ENCODE measurements at places on chromosomes 11 and 22. TPM values are rescaled to one million over a fixed set of nuclear protein-coding genes. Genes with fewer than 3 reads are reported as not detected.

FAT3 gene
- total RNA-seq = not detected

SHISAL1 gene
- not detected for total RNA-seq

CAT gene
- 19.0 TPM for total RNA-seq

GLYATL1 gene
- not detected for total RNA-seq

MMP27 gene
- not detected for total RNA-seq

WNT7B gene
- total RNA-seq = not detected

BTG4 gene
- not detected for total RNA-seq

DEUP1 gene
- total RNA-seq = not detected

USP2 gene
- 0.35 TPM for total RNA-seq

DNA sequence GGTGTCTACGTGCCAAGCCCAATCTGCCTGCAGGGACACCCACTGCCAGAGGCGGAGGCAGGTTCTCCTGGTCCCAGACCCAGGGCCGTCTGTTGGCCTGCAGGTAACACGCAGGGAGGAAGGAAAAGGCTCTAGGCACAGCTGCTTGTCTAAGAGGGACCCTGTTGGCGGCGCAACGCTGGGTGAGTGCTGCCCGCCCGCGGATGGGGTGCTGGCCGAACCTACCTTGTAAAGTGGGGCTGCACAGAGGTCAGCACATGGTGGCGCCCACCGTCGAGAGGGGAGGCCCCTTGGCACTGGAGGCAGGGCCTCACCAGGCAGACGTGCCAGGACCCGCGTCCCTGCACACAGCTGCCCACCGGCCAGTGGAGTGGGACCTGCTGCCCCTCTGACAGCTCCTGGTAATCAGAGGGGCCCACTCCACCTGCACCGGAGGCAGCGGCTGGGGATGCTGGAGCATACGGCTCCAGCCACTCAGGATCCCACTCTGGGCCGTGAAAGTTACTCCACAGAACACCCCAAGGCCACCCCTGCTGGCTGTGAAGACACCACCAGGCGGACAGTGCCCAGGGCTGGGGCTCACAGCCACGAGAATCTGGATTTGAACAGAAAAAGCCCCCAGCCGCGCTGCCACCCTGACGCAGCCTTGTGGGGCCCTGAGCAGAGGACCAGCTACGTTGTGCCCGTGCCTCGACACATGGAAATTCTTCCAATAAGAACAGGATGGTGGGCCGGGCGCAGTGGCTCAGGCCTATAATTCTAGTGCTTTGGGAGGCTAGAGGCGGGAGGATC, 24.0 kb downstream of the TBX1 start:
- H3K4me1 ChIP-seq = peaks cover 1% of the 10 kb centered on the region
- no peak overlapping the region for H3K27ac ChIP-seq
- H3K4me3 ChIP-seq = no peak overlapping the region
- H3K36me3 ChIP-seq = no peaks in the 10 kb centered on the region
- peaks cover 6% of the 10 kb centered on the region for H3K27me3 ChIP-seq
- no peak for DNase-seq

DNA sequence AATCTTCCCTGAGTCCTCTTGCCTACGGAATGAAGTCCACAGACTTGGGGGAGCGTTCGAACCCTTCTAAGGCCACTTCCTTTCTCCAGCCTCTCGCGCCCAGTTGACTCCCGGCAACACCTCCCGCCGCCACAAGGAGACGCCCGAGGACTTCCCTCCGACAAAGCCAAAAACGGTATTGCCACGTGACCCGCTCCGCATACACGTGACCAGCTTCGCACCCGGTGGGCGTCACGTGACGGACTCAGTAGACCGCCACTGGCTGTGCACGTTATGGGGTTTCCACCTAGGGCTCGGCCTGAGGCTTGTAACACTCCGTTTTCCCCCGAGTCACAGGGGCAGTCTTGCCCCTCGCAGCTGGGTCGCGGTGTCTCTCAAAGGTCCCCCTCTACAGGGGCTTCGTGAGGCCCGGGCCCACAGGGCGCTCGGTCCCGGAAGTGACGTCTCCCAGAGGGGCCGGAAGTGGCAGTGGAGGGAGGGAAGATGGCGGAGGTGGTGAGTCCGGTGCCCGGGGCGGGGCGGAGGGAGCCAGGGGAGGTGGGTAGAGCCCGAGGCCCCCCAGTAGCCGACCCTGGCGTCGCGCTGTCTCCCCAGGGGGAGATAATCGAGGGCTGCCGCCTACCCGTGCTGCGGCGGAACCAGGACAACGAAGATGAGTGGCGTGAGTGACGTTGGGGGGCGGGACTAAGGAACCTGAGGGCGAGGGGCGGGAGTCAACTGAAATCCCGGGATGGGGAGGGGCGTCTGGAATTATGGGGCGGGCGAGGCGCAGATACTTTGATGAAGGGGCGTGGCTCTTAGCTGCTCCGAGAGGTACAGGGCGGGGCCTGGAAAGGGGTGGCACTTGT, at the start of gene KAT5:
Gene KAT5, plus strand, starts transcription at position 468 of the 848 bp plus-strand sequence. Its CDS starts 16 bp downstream, at position 484.
- DNase-seq = peak; percentile 99
- peak within 1 kb of the TSS; percentile 93 for H3K4me3 ChIP-seq
- H3K27ac ChIP-seq = peak within 1 kb of the TSS; percentile 99
- H3K36me3 ChIP-seq = peaks cover 38% of the 10 kb centered on the region

- no peaks in the 10 kb centered on the region for H3K4me1 ChIP-seq
- DNase-seq = no peak
- no peaks in the 10 kb centered on the region for H3K36me3 ChIP-seq
- H3K27me3 ChIP-seq = no peaks in the 10 kb centered on the region
- H3K27ac ChIP-seq = no peak overlapping the region
Observed at GRCh38 chr11:68999093-68999747, 13.8 kb downstream of the MRGPRF start.

DNA sequence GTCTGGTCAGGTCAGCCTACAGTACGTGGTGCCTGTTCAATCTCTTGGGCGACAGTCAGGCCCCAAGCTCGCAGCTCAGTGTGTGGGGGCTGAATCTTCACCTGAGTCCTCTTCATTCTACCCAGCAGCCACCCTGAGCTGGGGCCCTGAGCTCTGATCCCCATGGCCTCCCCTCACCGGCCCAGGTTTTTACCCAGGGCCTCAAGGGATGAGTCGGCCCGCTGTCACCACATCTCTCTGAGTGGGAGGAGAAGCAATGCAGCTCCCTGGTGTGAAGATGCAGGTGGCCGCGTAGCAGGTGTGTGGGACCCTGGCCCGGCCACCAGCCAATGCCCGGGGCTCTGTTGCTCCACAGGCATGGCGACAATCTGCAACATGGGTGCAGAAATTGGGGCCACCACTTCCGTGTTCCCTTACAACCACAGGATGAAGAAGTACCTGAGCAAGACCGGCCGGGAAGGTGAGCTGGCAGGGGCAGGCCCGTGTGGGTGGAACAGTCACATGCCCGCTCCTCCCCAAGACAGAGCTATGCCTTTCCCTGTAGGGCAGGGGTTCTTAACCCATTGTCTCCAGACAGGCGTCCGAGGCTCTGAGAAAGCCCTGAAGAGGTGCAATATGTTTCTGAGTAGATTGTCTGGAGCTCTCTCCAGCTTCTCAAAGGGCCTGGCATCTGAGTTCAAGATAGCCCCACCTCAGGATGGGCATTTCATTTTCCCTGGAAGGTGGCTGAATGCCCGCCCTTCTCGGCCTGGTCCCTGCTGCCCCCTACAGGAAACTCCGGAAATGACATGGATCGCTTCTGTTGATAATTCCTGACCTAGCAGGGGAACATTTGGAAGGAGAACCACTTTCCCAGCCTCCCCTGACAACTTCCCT, 26.9 kb downstream of the POLR3H start:
- H3K4me3 ChIP-seq = no peak overlapping the region
- H3K4me1 ChIP-seq = peaks cover 5% of the 10 kb centered on the region
- no peak overlapping the region for H3K27ac ChIP-seq
- peak; percentile 78 for DNase-seq
- H3K27me3 ChIP-seq = no peaks in the 10 kb centered on the region
- H3K36me3 ChIP-seq = peaks cover 27% of the 10 kb centered on the region

DNA sequence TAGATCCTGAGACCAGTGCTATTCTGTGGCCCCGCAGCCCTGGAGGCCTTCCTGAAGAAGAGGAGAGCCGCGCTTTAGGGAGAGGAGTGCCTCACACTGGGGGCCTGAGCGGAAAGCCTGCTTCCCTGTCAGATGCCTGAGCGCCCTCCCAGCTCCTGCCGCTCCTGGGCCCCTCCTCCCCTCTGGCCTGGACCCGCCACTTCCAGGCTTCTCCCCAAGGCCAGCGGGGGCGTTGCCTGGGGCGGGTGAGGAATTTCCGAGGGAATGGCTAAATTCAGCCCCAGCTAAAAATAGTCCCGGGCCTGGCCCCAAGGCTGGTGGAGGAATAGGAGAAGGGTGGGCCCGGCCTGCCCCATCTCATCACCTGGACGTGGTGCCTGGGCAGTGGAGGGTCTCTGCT, 15.4 kb downstream of the ARHGEF17 start:
- no peak overlapping the region for H3K27ac ChIP-seq
- H3K4me3 ChIP-seq = no peak overlapping the region
- no peaks in the 10 kb centered on the region for H3K4me1 ChIP-seq
- DNase-seq = no peak
- no peaks in the 10 kb centered on the region for H3K36me3 ChIP-seq

- no peak overlapping the region for H3K4me3 ChIP-seq
- no peak for DNase-seq
- H3K4me1 ChIP-seq = peaks cover 55% of the 10 kb centered on the region
- peaks cover 45% of the 10 kb centered on the region for H3K36me3 ChIP-seq
- H3K27me3 ChIP-seq = peaks cover 2% of the 10 kb centered on the region
- no peak overlapping the region for H3K27ac ChIP-seq
Observed at GRCh38 chr11:119091178-119091577, 6.5 kb downstream of the HMBS start.

DNA sequence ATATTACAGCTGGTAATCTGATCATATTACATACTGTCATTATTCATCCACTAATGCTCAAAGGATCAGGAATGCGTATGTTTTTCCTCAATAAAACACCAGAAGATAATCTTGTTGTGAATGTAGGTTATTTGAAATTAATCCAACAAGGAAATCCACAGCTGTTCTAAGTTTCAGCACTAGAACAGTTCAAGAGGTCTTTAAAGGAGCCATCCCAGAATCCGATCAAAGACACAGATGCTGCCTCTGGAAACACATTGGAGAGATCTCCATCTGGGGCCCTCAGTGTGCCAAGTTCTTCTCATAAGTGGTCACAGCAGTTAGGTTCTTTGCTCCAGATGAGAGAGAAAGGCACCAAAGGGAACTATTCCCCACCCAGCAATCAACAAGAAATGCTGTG, 1955.1 kb upstream of the RAG2 start:
- H3K27ac ChIP-seq = no peak overlapping the region
- H3K36me3 ChIP-seq = no peaks in the 10 kb centered on the region
- H3K4me3 ChIP-seq = no peak overlapping the region
- no peaks in the 10 kb centered on the region for H3K4me1 ChIP-seq

- peaks cover 1% of the 10 kb centered on the region for H3K4me1 ChIP-seq
- no peaks in the 10 kb centered on the region for H3K36me3 ChIP-seq
- H3K4me3 ChIP-seq = no peak overlapping the region
Observed at GRCh38 chr11:113896156-113896879, 8.3 kb upstream of the HTR3B start.

- H3K4me3 ChIP-seq = no peak overlapping the region
- DNase-seq = no peak
- H3K4me1 ChIP-seq = no peaks in the 10 kb centered on the region
Observed at GRCh38 chr11:82191695-82192094, 542.0 kb downstream of the FAM181B start.

- no peak for DNase-seq
- peaks cover 4% of the 10 kb centered on the region for H3K4me1 ChIP-seq
- H3K36me3 ChIP-seq = peaks cover 4% of the 10 kb centered on the region
- H3K27ac ChIP-seq = no peak overlapping the region
- no peak overlapping the region for H3K4me3 ChIP-seq
- H3K27me3 ChIP-seq = no peaks in the 10 kb centered on the region
Observed at GRCh38 chr11:35714882-35715627, 52.5 kb downstream of the TRIM44 start.

DNA sequence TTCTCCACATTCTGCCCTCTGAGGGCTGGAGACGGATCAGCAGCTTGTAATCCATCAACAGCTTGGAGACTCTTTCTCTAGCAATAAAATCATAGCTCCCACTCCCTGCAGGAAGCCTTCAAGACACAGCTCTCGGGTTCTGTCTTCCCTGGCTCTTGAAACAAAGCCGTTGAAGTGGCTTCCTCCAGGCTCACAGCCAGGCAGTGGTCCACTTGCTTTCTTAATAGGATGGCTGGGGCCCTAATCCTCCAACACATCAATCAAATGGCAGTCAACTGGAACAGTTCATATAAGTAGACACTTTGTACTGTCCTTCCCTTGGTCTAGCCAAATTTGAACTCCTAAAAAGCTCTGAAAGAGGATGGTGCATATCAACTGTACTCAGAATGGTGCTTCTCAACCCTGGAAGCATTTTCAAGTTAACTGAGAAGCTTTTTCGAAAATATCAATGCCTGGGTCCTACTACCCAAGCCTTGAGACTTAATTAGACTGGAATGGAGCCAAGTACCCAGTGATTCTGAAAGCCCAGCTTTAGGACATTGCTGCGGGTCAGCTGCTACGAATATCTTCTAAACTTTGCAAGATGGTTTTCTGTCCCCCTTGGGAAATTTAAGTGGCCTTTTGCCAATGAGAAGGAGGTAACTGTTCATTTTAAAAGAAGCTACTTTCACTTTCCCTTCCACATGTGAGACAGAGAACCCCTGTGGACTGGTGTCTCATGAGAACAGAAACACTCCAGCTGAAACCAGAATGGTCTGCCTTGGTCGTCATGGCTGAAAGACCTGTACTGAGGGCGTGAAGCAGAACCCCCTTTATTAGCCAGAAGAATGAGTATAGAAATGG, 74.7 kb downstream of the SC5D start:
- H3K36me3 ChIP-seq = peaks cover 3% of the 10 kb centered on the region
- peak; percentile 82 for DNase-seq
- H3K4me3 ChIP-seq = peak overlapping the region; percentile 65
- H3K27me3 ChIP-seq = no peaks in the 10 kb centered on the region

Data from activated CD4-positive, alpha-beta T cell treated with anti-CD3 and anti-CD28 coated beads, Interleukin-2, amount 10 ng/mL, durations not matched to agents 24 days and 14 days (primary cell).